ENCODE measurements at places on chromosomes 7 and 10.

DNA sequence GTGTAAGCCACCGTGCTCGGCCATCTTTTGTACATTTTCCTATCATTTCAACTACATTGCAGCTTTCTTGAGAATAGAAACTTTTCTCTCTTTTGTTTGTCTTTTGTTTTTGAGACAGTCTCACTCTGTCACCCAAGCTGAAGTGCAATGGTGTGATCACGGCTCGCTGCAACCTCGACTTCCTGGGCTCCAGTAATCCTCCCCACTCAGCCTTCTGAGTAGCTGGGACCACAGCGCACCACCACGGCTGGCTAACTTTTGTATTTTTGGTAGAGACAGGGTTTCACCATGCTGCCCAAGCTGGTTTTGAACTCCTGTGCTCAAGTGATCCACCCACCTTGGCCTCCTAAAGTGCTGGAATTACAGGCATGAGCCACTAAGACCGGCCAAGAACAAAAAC, 31.3 kb upstream of the DAGLB start:
- DNase-seq: no peak

- DNase-seq: no peak
These were observed 33.2 kb downstream of the TRIM8 start for GRCh38 chr10:102677331-102678067.

GRCh38 chr7:15341817-15342216, 220.0 kb downstream of the AGMO start:
- no peak for DNase-seq

DNA sequence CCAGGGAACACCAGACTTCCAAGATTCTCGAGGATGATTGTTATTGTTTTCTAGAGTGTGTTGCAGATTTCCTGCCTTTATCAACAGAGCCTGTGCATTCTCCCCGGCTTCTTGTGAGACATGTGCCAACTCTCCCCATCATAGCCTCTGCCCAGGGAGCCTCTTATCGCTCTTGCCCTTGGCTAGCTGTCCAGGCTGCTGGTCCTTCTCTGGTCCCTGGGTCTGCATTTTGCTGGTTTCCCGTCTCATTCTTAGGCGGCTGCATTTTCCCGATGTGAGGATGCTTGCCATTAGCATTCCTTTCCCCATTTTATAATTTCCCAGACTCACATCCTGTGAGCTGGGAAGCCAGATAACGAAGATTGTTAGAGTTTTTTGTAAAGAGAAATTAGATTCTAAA, 15.2 kb downstream of the SLC13A4 start:
- DNase-seq: no peak

DNA sequence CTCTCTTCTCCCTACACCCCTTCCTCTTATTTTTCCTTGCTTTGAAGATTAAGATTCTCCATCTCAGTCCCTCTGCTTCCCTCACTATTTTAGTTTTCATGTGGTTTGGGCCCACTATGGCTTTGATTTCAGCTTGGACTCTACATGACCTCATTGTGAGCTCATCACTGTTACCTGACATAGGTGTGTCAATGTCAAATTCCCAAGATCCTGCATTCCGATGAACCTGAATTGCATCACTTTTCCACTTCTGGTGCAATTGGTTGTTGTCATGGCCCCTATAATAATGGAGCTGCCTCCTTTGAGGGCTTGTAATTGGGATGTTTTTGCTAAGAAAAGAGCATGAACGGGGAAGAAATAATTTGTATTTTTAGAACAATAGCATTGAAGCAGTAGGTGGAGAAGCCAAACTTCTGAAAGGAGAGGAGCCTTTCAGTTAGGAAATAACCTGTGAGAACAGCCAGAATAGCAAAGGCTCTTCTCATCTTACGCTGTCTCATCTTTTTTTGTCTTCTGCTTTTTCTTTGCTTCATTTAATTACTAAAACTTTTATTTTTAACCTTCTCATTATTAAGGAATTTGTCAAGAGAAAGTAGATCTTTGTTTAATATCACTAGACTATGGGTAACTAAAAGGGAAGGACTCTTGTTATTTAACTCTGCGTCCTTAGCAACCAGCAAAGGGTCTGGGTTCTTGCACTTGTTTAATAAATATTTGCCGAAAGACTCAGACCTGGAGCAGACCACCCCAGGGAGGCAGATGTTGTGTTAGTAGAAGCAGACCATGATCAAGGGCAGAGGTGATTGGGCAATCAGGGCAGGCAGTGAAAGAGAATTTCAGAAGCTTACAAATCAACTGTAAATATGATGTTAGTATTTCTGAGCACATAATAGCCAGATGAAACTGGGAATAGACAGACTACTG, 95.4 kb downstream of the TES start:
- no peak for DNase-seq

DNA sequence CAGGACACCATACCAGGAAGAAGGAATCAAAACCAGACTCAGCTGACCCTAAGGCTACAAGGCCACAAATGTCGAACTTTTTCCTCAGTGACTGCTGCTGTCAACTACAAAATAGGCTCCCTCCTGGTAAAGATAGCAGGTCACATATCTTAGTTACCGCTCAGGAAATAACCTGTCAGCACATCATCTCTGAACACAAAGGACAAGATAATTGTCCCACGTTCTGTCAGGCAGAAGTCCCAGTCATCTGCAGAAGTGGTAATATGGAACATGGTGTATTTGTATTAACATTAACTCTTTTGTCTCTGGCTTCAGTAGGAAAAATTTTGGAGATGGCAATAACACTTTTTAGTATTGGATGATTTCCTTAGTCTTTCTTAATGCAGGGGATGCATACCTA, 630.2 kb upstream of the LRRTM3 start:
- DNase-seq: no peak

GRCh38 chr10:93773120-93773519, 15.4 kb downstream of the LGI1 start:
- no peak for DNase-seq

DNA sequence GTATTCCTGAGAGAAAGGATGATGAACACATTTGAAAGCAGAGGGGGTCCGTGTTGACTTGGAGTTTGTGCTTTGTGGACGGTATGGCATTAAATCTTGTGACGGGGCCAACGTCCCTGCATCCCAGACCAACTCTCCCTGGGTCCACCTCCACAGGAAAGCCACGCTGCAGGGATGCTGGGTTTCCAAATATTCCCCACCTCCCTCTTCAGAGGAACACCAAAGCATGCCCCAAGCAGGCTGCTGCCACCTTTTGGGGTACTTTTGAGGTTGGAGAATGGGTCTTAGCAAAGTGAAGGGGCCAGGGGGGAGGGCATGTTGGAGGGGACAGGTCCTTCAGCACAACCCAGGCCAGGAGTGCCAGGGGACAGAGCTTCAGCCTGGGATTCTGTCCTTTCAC, 504.4 kb downstream of the TCERG1L start:
- no peak for DNase-seq

DNA sequence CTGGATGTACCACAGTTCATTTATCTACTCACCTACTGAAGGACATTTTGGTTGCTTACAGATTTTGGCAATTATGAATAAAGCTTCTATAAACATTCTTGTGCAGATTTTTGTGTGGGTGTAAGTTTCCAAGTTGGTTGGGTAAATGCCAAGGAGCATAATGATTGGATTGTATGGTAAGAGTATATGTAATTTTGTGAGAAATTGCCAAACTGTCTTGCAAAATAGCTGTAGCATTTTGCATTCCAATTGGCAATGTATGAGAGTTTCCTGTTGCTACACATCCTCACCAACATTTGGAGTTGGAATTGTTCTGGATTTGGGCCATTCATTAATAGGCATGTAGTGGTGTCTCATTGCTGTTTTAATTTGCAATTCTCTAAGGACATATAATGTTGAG, 33.9 kb upstream of the HYAL4 start:
- DNase-seq: no peak

- no peak for DNase-seq
These were observed 20.5 kb upstream of the INPP5A start for GRCh38 chr10:132516771-132517725.

DNA sequence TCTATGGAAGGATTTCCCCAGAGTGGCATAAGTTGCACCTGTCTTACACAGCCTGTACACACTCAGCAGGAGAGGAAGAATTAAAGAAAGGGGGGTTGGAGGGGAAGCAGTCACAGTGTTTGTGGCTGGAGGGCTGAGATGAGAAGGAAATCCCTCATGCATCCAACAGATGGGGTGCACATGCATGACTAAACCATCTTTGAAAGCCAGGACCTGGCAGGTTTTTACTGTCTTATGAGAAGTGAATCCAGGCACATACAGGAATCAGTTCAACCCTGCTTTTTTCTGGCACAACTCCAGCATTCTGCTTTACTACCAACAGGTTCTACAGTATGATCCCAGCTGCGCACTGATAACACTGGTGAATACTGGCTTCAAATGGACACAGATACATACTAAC, 107.7 kb downstream of the CACNA2D1 start:
- no peak for DNase-seq

DNA sequence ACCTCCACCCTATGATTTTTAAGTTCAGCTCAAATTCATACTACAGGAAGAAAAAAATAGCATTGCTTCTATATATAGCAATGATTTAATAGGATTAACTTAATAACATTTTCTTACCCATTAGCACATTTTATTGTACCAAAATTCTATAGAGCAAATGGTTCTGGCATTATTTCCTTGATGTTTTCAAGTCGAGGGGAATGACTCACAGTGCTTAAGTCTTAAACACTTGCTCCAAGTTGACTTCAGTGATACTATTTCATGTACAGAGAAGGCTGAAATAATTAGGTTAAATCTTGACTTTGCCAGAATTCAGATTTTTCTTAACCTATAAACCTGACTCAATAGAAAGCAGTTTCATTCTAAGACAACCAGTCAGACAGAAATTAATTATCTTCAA, 1133.8 kb downstream of the SORCS3 start:
- DNase-seq: no peak

- no peak for DNase-seq
These were observed 544.3 kb downstream of the TCERG1L start for GRCh38 chr10:130767116-130767730.

- no peak for DNase-seq
These were observed 54.5 kb upstream of the TOMM7 start for GRCh38 chr7:22876986-22877729.

GRCh38 chr10:124319926-124320391, 98.8 kb downstream of the OAT start:
- DNase-seq: no peak

DNA sequence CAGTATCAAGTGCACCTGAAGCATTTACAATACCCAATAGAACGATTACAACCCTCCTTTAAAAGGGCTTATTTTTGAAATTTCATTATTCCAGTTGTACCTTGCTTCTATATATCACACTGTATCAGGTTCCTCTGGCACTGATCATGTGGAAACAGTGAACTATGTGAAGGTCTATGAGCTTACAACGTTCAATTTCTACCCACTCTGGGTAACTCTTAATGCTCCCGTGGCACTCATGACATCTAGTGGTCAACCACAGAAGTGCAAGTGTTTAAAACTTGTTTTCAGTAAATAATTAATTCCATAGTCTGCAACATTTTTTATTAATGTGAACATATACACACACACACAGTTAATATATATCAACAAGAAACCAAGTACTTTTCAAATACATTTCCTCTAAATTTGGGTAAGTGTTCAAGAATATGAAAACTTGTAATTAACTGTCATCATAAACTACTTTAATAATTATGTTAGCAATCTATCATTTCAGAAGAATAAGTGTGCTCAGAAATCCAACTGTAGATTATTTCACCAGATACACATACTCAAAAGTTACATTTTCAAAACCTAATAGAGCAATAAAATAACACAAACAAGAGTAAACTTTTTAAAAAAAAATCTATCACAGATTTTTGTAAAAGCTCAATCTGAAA, 61.0 kb downstream of the MPP7 start:
- DNase-seq: peak; percentile 23

- DNase-seq: no peak
These were observed 6.9 kb upstream of the CREB3L2 start for GRCh38 chr7:138008588-138009349.

- DNase-seq: no peak
These were observed 57.1 kb upstream of the CYP2C18 start for GRCh38 chr10:94626476-94626875.

GRCh38 chr10:33042565-33042964, 84.5 kb upstream of the ITGB1 start:
- DNase-seq: no peak

GRCh38 chr7:101231644-101232043, 6.0 kb downstream of the CLDN15 start:
- DNase-seq: no peak
